Natural killer cell (primary cell): ENCODE measurements at places on chromosomes 7 and 10. TPM values are rescaled to one million over a fixed set of nuclear protein-coding genes. Genes with fewer than 3 reads are reported as not detected.

Gene RNF32
- total RNA-seq = 0.80 TPM

Gene LRRD1
- not detected for total RNA-seq

Gene LRRC18
- not detected for total RNA-seq

Gene PRR15
- not detected for total RNA-seq

Gene TCF7L2
- 32.7 TPM for total RNA-seq

Gene HMX2
- not detected for total RNA-seq

Gene FXYD4
- total RNA-seq = not detected

Gene C10orf120
- total RNA-seq = not detected

- no peak for DNase-seq
Measured at GRCh38 chr10:53886325-53887300, 914.4 kb downstream of the PCDH15 start.

DNA sequence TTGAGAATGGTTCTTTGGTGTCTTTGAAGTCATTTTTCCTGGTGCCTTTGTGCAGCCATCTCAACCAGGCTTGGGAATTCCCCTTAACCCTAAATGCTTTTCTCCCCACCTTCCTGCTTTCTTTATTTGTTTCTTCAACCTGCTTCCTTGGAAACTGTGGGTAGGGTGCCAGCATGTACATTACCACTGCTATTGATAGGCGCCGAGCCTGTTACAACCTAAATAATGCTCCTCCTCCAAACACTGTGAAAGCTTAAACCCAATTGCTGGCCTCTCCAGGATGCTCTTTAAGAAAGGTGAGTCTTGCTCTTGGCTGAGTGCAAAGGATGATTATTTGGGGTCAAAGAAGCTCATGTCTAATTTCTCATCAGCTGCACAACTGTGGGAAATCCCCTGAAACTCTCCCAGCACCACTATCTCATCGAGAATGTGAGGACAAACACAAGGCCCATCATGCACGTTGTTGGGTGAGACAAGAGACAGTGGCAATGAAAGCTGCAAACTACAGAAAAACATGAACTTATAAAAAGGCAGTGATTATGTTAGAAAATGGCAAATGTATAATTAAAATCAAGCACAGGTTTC, 285.5 kb upstream of the IGFBP3 start:
- DNase-seq = no peak

DNA sequence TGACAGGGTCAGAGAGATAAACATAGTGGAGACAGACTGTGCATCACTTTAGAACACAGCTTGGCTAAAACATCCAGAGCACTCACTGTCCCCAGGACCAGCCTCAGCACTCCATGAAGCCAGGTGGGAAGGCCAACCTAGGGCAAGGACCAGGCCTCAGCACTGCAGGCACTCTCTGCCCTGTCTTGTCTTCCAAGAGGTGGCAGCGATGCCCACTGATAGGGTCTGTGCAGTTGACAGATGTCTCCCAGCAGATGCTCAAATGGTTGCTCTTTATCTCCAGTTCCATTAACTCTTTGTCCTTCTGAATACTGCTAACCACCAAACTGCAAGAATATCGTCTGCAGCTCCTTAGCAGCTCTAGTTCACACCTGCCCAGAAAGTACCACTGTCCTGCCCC, 9.1 kb downstream of the DDX56 start:
- DNase-seq = no peak

GRCh38 chr7:53238021-53238605, 202.7 kb downstream of the POM121L12 start:
- DNase-seq = no peak

GRCh38 chr7:22386206-22386858, 29.4 kb upstream of the RAPGEF5 start:
- no peak for DNase-seq

GRCh38 chr10:29920408-29921070, 138.8 kb downstream of the JCAD start:
- DNase-seq = no peak

DNA sequence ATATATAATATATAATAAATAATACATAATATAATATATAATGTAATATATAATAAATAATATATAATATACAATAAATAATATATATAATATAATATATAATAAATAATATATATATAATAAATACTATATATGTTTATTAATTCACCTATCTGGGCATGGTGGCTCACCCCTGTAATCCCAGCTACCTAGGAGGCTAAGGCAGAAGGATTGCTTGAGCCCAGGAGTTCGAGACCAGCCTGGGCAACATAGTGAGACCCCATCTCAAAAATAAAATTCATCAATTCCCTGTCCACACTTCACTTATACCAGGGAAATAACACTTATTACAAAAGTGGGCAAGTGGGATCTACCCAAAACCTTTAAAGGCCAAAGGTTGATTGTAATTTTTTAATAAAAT, 281.1 kb downstream of the PRPF18 start:
- no peak for DNase-seq

DNA sequence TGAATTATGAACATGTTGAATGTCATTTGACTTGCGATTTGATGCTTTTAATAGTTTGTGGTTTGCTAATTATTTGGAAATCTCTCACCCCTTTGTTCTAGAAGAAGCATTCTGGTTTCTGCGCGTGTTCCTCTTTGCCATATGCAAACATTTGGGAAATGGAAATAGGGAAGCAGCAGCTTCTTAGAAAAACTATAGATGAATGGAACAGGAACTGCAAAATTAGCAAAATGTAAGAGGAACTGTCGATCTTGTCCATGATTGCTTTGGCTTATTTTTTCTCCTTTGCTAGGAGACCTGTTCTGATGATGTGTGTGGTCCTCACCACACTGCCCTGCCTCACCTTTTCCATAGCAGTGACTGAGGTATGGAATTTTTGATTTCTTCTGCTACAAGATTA, 19.0 kb downstream of the TMEM236 start:
- DNase-seq = no peak

- no peak for DNase-seq
Measured at GRCh38 chr10:29628912-29629526, 5.8 kb downstream of the SVIL start.

DNA sequence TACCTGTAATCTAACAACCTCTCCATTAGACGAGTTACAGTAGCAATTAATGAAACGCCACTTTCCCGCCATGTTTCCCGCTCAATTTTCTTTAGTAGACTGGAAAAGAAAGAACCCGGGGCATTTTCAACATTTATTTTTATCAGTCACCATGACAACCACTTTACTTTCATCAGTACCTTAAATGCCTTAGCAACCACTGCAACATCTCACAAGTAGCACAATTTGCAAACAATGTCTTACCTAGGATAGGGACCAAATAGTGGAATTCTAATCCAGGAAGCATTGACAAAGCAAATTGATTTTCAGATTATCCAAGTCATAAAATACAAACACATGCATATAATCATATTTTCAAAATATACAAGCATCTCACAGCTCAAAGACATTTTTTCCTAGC, 221.6 kb upstream of the IMMP2L start:
- no peak for DNase-seq

GRCh38 chr10:77673101-77673500, 35.5 kb upstream of the KCNMA1 start:
- DNase-seq = no peak

DNA sequence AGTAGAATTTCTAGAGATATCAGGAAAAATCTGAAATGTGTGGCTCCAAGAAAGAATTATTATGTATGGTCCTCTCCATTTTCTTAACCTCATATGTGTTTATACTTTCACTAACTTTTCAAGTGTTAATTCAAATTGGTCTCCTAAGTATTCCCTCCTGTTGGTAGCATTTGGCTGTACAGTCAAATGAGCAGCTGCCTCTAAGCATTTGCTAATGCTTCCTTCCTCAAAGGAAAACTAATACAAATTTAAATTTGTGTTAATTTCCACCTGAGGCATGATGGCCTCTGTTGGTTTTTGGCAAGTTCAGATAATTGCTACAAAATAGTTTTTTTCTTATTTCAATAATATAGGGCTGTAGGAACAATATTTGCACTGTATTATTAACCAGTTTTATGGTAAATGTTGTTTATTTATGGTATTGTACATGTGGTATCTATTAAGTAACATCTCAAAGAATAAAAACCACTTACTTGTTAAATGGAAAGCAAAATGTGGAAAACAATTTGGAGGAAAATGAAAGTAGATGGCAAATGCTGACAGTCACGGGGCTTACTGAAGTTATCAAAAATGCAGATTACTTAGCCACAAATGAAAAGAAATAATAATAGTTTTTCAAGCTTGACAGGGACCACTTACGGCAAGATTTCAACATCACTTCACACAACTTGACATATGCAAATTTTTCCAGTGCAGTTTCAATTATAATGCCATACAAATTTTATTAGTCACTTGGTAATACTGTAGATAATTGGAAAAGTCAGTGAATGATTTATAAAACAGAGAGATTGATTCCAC, 299.3 kb upstream of the MEOX2 start:
- no peak for DNase-seq

DNA sequence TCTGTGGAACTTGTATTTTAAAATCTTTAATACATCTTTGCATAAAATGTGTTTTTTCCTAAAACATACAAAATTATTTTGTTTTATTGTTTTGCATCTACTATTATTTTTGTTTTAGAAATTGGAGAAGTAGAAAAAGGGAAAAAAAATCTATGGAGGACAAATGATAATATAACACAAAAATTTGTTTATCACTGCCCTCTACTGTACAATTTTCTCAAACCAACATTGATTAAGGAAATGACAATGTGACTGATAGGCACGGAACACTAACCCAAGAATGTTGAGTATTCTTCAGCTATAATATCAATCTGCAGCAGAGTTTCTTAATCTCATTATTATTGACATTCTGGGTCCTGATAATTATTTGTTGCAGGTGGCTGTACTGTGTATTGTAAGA, 9.5 kb upstream of the ING3 start:
- no peak for DNase-seq

DNA sequence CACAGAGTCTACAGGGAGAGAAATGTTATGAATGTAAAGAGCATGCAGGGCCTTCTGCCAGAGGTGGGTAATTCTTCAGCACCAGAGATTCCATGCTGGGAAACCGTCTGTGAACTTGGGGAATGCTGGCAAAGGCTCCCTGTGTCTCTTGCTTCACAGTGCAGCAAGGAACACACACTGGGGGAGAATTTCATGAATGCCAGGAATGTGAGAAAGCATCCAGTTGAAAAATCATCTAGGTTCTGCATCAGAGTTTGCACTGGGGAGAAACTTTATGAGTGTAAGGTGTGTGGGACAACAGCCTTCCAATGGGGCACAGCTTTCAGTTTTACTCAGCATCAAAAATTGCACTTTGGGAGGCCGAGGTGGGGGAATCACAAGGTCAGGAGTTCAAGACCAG, 224.3 kb upstream of the IGFBP3 start:
- DNase-seq = no peak

- DNase-seq = no peak
Measured at GRCh38 chr7:150620061-150620460, 12.1 kb downstream of the GIMAP6 start.

DNA sequence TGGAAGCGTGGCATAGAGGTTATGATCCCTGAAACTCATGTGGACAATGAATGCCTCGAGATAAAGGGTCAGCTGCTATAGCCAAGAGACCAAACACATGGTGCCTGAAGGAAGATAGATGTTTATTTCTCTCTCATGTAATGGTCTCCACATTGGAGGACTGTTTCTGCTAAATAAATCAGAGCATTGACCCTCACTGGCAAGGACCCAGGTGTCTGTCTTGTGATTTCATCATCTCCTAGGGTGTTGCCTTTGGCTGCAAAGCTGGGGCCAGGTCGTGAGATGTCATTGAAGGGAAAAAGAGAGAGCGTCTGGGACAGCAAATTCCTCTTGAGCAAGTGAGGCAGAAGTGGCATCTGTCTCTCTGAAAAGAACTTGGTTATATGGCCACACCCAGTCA, 64.6 kb downstream of the JCAD start:
- no peak for DNase-seq

GRCh38 chr10:116241085-116241484, 31.9 kb downstream of the GFRA1 start:
- no peak for DNase-seq

DNA sequence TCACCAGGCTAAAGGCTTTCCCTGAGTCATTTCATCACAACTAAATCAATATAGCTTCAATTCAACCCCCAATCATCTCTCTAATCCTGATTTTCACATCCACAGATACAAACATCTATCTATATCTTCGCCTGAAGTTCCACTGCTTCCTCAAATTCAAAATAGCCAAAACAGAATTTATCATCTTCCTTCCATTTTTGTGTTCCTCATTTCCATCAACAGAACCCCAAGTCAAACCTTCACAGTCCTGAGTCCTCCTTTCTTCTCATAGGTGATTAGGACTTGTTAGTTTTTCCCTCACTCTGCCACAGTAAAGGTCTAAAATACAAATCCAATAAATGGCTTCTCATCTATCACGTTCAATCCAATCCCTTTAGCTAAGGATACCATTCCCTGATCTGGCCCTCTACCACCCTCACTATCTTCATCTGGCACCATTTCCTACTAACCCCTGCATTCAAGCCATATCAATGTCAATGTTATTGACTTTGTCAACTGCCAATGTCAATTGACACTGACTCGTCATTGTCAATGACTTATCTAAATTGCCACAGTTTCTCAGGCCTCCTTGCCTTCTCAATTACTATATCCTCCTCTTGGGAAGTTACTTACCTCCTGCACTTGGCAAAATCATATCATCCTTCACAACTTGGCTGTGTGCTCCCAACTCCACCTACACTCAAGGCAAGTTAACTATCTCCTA, 2.6 kb downstream of the HYCC1 start:
- no peak for DNase-seq

GRCh38 chr7:1348096-1348822, 111.0 kb downstream of the MICALL2 start:
- DNase-seq = no peak

DNA sequence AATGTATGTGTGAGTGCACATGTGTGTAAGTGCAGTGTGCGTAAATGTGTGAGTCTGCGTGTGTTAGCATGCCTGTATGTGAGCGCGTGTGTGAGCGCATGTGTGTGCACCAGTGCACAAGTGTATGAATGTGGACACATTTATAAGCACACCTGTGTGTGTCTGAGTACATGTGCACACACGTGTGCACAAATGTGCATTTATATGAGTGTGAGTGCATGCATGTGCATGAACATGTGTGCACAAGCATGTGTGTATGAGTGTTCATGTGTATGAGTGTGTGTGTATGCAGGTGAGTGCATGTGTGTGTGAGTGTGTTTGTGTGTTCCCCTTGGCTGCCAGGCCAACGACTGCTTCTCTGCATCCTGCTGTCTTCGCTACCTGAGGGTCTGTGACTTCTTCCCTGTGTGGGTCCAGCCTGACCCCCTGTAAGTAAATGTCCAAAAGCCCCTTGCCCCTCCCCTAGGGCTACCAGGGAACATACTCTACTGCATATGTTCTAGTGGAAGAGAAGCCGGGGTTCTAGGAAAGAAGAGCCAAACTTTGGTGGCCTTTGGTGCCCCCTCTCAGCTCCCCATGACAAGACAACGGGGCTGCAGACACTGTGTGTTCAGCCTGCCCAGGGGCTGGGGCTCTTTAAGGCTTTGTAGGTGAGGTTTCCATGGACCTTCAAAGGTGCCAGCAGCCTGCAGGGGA, 17.0 kb downstream of the GOLGA7B start:
- no peak for DNase-seq

GRCh38 chr10:45001381-45002148, 842 bp downstream of the ZNF22 start:
- peak; percentile 70 for DNase-seq
